ENCODE measurements at places on chromosomes 2 and 18.
A peak's percentile ranks its signal among the peaks of the same experiment; 100 is the strongest.

- peak; percentile 88 for DNase-seq
These were observed 62.2 kb upstream of the RTN4 start for GRCh38 chr2:55112229-55113031.

DNA sequence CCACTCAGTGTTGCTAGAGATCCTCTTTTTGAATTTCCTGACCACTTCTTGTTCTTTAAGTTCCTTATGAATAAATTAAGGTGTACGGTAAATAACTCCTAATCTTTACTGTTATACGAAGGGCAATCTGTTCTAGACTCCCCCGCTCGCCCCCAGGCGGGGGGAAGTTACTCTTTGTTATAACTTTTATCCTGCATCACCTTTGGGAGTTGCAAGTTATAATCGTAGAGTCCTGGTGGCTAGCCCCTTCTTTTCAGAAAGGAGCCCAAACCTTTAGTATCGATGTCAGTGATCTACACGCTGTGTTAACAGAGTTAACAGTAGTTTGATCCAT lies 652 bp downstream of the GCA start:
- DNase-seq, result no peak

DNA sequence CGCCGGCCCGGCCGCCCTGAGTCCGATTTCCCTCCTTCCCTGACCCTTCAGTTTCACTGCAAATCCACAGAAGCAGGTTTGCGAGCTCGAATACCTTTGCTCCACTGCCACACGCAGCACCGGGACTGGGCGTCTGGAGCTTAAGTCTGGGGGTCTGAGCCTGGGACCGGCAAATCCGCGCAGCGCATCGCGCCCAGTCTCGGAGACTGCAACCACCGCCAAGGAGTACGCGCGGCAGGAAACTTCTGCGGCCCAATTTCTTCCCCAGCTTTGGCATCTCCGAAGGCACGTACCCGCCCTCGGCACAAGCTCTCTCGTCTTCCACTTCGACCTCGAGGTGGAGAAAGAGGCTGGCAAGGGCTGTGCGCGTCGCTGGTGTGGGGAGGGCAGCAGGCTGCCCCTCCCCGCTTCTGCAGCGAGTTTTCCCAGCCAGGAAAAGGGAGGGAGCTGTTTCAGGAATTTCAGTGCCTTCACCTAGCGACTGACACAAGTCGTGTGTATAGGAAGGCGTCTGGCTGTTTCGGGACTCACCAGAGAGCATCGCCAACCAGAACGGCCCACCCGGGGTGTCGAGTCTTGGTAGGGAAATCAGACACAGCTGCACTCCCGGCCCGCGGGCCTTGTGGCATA lies 4.6 kb downstream of the SIX2 start:
- DNase-seq, result no peak

GRCh38 chr2:974502-974901 lies 23.9 kb downstream of the SNTG2 start:
- DNase-seq, result no peak

- DNase-seq, result no peak
These were observed 139.9 kb upstream of the CDH7 start for GRCh38 chr18:65610939-65611338.

GRCh38 chr18:8121942-8122480 lies 487.2 kb upstream of the RAB12 start:
- DNase-seq, result no peak

DNA sequence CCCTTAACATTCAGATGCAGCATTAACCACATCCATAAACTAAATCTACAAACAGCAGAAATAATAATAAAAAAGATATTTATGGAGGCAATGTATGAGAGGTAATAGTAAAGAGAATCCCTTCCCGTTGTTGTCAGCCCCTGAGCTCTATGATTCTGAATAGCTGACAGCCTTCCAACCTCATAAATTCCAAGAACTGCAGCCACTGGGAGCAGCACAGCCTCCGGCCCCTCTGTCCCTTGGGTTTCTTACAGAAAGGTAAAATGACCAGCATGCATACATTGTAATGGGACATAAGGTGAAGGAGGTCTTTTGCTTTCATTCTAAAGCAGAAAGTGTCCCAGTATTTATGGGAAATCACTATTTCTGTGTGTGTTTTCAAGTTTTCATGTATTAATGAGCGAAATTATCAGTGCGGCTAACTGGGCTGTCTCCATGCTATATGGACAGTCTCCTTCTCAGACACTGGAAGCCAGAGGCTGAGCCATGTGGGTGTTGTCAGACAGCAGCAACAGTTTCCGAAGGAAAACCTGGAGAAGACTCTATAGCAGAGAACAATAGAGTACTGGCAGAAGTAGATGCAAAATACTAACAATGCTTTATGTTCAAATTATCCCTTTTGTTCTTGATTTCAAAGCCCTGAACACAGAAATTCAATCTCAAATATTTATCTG lies 151.6 kb downstream of the LRRC30 start:
- DNase-seq, result no peak

DNA sequence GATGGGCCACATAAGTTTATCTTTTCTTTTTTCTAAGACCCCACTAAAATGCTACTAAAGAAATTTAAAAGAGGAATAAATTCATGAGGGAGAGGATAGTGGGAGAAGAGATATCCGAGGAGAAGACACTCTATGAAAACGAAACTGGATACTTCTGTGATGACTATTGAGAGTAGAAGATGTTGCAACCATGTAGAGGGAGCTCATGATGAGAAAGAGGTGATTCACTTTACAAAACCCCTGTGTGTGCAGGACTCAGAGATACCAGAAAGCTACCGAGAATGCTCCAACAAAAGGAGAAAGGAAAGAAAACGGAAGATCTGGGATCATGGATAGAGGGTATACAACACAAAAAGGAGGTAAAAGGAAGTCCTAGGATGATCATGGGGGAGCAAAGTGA lies 34.9 kb downstream of the SLC38A11 start:
- DNase-seq, result no peak

DNA sequence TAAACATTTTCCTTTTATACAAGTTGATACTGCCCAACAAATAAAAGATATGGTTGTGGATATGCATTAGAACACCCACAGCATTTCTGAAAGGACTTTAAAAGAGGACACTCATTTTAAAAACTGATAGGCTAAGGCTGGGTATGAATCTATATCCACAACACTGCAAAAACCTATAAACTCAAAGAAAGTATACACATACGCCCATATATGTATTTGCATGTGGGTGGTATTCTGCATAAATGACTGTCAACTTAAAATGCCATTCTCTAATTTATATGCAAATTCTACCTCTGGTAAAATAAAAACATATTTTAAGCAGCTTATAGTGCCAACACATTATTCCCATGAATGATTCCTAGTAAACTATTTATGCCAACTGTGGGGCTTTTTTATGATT lies 20.1 kb downstream of the FIGN start:
- DNase-seq, result no peak

DNA sequence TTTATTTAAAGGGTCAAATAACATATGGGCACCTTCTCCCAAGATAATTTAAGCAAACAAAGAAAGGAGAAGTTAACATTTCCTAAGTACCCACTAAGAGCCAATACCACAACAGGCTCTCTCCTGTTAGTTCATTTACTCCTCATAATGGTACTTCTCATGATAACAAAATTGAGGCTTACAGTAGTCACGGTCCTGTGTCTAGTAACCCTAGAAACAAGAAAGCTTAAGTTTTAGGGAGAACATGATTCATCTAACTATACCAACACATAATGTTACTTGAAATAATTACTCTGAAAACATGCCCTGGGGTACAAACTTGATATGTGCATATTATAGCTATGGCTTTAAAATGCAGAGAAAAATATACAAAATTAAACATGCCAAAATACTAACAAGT lies 19.8 kb downstream of the IWS1 start:
- DNase-seq, result peak; percentile 17

GRCh38 chr2:152508446-152508845 lies 173.5 kb downstream of the FMNL2 start:
- no peak for DNase-seq

DNA sequence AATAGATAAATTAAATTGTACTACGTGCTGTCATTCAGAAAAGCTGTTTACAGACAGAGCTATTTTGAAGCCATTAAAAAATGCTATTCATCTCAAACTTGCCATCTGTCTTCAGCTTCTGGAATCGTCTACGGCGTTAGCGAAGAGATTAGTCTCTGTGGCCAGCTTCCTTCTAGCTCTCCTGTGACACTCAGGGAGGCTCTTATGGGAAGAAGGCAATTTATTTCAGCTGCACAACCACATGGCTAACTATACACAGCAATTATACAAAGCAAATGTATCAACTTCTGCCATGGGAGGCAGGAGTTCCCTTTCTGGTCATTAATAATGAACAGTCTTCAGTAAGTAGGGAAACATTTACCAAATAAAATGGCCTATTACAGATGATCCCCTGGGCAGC lies 6.3 kb downstream of the CTAGE1 start:
- no peak for DNase-seq

DNA sequence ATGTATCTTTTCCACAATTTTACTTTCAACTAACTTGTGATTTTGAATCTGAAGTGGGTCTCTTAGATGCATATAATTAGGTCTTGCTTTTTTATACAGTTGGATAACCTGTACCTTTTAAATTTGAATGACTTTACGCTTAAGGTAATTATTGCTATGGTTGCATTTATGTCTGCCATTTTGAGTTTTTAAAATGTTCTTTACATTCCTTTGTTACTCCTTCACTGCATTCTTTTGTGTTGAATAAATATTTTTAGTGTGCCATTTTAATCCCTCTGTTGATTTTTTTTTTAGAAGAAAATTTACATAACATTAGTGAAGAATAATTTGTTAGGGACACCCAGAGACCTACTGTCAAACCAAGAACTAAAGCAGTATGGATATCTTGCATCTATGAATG lies 65.3 kb downstream of the BIRC6 start:
- no peak for DNase-seq

DNA sequence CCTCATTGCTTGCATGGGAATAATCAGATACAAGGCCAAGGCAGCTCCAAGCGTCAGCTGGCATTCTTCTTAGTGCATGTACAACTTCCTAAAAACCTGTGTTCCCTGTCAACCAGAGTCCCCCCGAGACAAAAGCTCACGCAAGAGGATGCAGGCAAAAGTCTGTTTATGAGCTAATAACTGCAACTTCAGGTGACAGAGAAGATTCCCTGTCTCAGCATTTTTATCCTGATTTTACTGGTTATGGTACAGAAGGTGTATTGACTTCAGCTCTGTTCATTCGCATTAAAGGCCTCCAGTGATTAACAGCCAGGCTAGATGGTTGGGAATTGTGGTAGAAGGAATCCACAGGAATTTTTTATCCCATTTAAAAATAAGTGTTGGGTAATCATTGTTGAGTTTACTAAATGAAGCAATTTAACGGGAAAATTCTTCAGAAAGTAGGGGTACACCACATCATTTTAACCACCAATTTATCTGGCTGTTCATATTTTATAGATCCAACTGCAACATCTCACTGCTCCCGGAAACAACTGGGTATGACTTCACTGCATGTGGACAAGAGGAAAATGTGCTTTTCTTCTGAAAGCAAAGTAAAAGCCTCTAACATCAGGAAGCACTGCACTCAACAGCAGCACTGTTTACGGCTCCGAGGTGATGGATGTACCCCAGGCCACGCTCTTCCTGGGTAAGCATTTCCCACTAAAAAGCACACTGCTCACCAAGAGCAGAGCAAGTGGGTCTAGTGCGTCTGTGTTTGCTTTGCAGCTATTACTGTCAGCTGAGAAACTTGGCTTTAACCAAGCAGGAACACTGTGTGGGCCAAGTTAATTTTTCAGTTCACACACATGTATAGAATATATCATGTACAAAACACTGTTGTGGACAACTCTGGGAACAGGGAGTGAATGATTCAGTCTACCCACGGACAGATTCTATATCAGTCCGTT lies 31.9 kb downstream of the CCBE1 start:
- no peak for DNase-seq

DNA sequence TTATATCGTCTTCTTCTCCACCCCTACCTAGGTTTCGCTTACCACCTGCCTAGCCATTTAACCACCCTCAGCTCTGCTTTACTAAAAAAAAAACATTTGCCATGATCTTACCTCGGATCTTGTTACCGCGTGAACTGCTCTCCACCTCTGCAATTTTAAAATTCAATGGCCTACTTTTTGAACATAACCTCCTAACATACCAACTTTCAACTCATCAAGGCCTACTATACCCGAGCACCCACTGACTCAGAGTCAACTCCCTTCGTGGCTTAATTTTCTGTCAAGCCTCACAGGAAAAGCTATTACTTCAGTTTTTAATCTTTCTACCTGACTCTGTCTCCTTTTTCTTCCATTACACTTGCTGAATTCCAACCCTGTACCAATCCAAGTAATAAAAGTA lies 55.7 kb downstream of the ATAD2B start:
- DNase-seq, result no peak

DNA sequence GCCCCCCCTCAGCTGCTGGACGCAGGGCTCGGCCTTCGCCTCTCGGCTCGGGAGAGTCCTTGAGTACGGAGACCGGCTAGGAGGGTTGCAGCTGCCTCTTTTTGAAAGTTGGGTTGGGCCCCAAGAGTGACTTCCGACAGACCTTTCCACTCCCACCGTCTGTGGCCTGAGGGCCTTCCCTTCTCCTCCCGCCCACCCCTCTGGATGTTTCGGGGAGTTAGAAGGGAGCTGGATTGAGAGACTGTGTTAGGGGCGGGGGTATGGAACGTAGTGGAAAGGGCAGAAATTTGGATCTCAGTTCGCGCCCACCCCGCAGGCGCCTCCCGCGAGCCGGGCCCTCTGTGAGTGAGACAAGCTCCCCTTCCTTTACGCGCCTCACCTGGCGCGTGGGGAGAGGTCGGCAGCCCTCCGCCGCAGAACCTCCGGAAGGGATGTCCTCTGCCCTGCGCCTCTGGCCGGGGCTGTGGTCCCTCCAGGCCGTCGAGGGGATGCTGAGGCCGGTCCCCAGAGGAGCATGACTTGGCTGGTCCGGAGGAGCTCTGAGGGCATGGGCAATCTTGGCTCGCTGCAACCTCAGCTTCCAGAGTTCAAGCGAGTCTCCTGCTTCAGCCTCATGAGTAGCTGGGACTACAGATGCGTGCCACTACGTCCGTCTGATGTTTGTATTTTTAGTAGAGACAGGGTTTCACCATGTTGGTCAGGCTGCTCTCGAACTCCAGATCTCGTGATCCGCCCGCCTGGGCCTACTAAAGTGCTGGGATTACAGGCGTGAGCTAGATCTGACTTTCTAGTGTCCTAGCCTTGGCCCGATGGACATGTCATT lies 15.9 kb downstream of the C2orf74 start:
- DNase-seq, result no peak

DNA sequence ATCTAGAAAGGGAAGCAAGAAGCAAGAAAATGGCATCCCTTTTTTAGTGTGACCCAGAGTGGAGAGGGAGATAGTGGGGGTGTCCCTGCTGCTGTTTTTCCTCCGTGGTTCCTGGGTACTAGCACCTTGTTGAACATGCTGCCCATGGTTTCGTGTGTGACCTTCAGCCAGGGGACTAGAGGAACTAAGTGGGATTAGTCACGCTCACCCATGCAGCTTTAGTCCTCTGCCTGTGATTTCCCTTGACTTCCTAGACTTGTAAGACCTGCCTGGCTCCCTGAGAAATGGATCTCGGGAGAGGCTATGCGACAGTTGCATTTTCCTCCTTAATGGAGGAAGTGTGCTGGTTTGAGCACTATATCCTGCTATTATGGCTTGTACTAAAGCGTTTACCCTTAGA lies 471.4 kb downstream of the DCDC2C start:
- DNase-seq, result no peak

- DNase-seq, result no peak
These were observed 795 bp upstream of the CAPN10 start for GRCh38 chr2:240585681-240586197.

- peak; percentile 60 for DNase-seq
These were observed 266.5 kb downstream of the HRH4 start for GRCh38 chr18:24726727-24727492.

- DNase-seq, result no peak
These were observed 89.6 kb downstream of the ACTR3 start for GRCh38 chr2:113979191-113980128.
